ENCODE measurements at places on chromosomes 6 and 20.
A peak's percentile ranks its signal among the peaks of the same experiment; 100 is the strongest.

DNA sequence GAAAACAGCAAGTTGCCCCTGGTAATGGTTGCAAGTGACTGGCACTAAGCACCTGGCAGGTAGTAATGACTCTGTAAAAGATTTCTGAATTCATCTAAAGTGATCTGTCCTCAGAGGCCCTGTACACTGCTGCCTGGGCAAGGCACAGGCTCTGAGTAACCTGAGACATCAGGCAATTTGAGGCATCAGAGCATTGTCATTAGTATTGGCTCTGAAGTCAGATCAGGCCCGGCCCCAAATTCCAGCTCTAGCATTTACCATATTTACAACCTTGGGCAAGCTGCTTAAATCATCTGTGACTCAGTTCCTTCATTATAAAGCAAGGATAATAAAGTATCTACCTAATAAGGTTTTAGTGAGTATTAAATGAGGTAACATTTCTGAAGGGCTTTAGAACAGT, 17.3 kb upstream of the TENT5A start:
- DNase-seq, result no peak

DNA sequence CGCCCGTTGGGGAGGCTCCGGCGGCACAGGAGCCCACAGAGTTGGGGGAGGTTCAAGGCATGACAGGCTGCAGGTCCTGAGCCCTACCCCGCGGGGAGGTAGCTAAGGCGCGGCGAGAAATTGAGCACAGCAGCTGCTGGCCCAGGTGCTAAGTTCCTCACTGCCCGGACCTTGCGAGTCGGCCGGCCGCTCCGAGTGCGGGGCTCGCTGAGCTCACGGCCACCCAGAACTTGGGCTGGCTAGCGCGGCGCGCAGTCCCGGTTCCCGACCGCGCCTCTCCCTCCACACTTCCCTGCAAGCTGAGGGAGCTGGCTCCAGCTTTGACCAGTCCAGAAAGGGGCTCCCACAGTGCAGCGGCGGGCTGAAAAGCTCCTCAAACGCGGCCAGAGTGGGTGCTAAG, 23.9 kb upstream of the KIF13A start:
- DNase-seq, result no peak

- no peak for DNase-seq
Measured at GRCh38 chr6:159982731-159983506, 14.0 kb downstream of the IGF2R start.

DNA sequence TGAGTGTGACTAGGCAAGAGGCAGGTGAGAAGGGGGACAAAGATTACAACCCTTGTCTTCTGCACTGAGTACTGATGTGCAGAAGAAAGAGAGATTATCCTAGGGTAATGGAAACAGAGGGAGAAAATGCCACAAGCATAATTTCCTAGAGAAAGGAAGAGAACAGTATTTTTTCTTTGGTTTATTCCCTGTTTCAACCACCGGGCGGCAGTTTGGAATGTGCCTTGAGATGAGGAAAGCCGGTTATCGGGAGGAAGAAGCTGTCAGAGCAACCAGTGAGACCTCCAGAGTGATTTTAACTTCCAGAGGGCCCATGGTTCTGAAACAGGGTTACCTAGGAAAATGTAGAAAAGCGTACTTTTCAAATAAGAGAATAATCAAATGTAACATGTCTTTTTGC, 121.4 kb downstream of the REV3L start:
- no peak for DNase-seq

- DNase-seq, result peak; percentile 16
Measured at GRCh38 chr6:31083742-31084354, 28.5 kb downstream of the C6orf15 start.
